ENCODE measurements at places on chromosomes 5 and 9.
A peak's percentile ranks its signal among the peaks of the same experiment; 100 is the strongest.

GRCh38 chr5:125261505-125262250, 515.2 kb upstream of the ZNF608 start:
- DNase-seq, result no peak

DNA sequence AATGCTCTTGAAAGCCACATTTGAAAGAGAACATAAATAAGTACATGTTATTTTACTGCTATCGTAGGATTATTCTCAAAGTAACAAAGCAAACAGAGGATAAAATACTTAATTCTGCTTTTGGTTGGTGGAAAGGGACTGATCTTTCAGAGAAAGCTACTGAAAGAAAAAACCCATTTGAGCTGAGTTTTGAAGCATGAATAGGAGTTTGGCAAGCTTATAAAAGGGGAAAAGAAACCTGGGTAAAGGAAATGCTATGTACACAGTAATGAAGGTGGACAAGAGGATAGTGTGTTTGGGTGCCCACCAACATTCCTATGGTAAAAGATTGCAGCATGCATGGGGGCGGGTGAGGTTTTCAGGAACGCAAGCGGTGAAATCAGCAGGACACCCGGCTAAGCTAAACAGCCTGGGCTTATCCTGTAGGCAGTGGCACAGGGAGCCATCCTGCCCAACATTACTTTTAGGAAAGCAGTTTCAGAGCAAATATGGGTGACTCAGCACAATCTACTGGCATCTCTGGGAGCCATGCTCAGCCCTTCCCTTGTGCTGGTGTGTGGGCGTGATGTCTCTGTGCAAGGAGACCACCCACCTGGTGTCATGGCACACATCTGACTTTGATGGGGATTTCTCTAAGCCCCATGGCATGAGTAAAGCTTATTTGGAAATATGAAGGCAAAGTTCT, 673.9 kb upstream of the KLF4 start:
- DNase-seq, result no peak

DNA sequence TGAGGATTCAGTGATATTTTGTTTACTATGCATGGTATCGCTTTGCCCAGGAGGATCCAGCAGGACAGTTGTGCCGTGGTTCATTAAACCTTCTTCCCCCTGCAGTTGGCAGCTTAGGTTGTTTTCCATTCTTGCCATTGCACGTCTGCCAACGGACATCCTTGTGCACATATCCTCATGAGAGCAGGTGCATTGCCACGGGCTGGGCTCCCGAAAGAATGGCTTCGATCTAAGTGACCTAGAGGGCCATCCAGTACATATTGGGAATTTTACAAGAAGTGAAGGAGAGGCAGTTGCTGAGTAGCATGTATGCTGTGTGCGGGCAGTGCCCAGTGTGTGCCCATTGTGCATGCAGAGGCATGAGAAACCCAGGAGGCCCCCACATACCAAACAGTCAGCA, 22.1 kb downstream of the HRH2 start:
- no peak for DNase-seq

GRCh38 chr9:16668734-16669295, 201.7 kb downstream of the BNC2 start:
- no peak for DNase-seq

DNA sequence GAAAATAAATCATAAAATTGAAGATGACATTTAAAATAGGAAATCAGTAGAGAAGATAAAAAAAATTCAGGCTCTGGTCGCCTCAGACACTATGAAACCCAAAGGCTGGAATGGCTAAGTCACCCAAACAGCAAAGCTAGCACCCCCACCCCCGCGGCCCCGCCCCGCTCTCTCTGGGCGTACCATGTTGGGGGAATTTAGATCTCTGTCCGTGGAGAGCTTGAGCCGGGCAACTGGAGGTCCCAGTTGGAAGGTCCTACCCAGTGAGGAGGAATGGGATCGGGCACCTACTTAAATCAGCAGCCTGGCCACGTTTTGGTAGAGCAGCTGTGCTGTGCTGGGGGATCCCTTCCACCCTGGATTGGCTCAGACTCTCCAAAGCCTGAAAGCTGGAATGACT, 150.6 kb upstream of the ANKRD55 start:
- no peak for DNase-seq

DNA sequence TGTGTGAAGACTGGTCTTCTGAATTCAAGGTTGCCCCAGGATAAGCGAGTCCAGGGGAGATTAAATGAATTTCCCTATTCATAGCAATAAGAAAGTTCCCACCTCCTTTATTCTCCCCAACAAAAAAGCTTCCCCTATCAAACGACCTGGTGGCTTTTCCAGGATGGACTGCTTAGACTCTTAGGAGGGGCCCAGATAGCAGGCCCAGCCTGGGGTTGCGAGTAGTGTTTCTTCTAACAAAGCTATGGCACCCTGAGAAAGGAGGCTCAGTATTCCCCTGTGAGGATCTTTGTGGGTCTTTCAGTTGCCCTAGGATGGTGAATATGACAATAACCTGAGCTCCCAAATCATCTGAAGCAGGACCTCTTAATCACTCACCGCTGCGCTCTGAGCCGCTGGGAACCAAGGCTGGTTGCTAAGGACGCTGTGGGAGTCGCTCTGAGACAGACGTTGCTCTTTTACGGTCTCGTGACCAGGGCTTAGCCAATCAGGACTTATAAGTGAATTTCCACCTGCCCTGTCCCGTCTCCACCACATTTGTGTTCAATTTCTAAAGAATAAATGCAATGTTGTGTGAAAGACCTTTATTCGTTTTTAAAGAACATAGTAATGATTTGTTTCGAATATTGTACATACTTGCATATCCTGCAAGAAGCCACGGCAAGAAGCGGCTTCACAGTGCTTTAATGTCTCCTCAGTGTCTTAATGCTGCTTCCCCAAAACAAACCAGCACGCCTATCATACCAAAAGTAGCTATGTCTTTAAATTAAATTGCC, at the start of gene TMEM232:
TSS of gene TMEM232 (minus strand) at position 423 of the 776 bp plus-strand sequence. CDS start 59,319 bp downstream, outside the sequence.
- DNase-seq, result peak; percentile 55

- no peak for DNase-seq
Measured at GRCh38 chr9:136011703-136012496, 50.7 kb upstream of the UBAC1 start.

- no peak for DNase-seq
Measured at GRCh38 chr5:71828291-71829040, 109.4 kb downstream of the CARTPT start.

GRCh38 chr9:122145592-122145863, 14.1 kb downstream of the NDUFA8 start:
- no peak for DNase-seq

GRCh38 chr5:5755888-5756287, 333.4 kb downstream of the ICE1 start:
- DNase-seq, result no peak

DNA sequence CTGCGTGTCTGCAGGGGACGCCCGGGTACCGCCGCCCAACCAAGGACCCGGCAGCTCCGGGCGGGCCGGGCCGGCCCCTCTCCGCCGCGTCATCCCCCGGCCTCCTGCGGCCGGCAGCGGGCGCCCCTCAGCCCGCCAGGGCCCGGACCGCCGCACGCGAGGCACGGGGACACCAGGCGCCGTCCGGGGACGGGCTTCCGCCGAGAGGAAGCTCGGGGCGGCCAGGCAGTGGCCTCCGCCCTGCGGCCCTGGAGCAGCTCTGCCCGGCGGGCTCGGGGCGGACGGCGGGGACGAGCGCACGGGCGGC, 373 bp downstream of the FBXW5 start:
- no peak for DNase-seq

DNA sequence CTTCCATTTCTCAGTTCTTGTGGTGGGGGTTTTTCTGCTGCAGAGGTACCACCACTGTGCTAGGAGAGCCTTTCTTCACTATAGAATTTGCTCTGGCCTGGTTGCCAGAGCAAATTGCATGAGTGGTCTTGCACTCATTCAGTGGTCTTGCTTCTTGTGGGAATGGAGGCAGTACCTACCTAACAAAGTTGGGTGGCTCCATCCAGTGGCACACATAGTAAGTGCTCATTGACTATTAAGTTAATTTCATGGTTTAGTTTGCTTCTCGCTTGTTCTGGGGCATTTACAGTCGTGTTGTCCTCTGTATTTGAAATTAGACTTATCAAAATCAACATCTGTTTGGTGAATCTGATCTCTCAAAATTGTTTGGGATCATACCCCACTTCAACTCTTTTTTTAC, 23.0 kb downstream of the SLC28A3 start:
- DNase-seq, result no peak

GRCh38 chr5:157300564-157300963, 34.6 kb downstream of the CYFIP2 start:
- DNase-seq, result no peak

All from naive thymus-derived CD8-positive, alpha-beta T cell (primary cell).